ENCODE measurements at places on chromosomes 7 and 10.

DNA sequence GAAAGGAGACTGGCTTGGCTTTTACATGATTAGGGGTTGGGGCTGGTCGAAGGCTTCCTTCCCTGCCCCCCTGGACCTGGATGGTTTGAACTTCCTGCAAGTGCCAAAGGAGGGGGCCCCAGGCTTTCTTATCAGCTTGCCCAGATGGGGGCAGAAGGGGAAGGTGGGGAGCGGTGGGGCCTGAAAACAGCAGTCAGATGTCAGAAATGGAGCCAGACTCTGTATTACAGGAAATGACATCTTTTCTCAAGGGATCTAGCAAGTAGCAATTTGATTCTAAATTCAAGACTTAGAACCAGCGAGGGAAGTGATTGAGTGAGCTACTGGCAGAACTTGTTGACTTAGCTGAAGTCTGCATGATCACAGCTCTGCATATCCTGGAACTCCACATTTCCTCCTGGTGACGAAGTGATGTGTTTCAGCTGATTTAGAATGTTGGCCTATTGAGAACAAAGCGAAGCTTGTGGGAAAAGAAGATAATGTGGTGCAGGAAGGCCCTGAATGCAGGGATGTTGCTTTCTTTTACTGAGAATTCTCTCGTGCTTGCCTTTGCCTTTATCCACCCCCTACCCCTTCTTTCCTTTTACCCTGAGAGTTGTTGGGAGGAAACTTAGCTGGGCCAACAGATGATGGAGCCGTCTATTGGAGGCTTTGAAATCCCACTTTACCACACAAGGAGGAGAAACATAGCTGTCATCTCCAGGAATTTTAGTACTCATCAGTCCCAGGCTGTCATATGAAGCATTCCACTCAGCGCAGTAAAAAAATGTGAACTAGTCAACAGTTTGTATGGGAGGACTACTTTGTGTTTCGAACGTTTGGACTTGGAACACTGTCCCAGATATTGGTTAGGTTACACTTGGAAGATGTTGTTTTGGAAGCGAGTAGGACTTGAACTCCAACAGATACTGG is 43.2 kb downstream of the CCNY start:
- H3K4me3 ChIP-seq = no peak overlapping the region
- no peak overlapping the region for H3K27ac ChIP-seq
- H3K4me1 ChIP-seq = no peaks in the 10 kb centered on the region
- H3K36me3 ChIP-seq = no peaks in the 10 kb centered on the region
- DNase-seq = no peak
- no peaks in the 10 kb centered on the region for H3K27me3 ChIP-seq

DNA sequence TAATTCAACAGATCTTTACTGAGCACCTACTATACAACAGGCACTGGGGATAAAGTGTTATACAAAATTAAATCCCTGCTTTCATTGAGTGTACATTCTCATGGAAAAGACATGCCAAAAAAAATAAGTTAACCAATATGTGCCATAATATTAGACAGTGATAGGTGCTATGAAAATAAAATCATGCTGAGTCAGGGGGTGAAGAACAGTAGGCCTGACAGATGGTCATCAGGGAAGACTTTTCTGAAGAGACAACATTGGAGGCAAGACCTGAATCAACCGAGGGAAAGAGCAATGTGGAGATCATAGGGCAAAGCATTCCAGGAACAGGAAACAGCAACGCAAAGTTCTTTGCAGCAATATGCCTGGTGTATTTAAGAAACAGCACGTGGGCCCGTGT is 135.5 kb downstream of the C1GALT1 start:
- H3K27me3 ChIP-seq = no peaks in the 10 kb centered on the region
- no peak overlapping the region for H3K27ac ChIP-seq
- H3K4me1 ChIP-seq = no peaks in the 10 kb centered on the region
- no peak for DNase-seq

GRCh38 chr7:34552502-34552901 is 105.5 kb upstream of the NPSR1 start:
- H3K36me3 ChIP-seq = no peaks in the 10 kb centered on the region
- no peaks in the 10 kb centered on the region for H3K4me1 ChIP-seq
- H3K27ac ChIP-seq = no peak overlapping the region

GRCh38 chr7:20417260-20417659 is 86.6 kb downstream of the ITGB8 start:
- no peak for DNase-seq
- no peak overlapping the region for H3K27ac ChIP-seq
- H3K4me1 ChIP-seq = no peaks in the 10 kb centered on the region

- H3K36me3 ChIP-seq = no peaks in the 10 kb centered on the region
- H3K27ac ChIP-seq = no peak overlapping the region
- H3K4me1 ChIP-seq = no peaks in the 10 kb centered on the region
Observed at GRCh38 chr7:81232084-81232799, 313.4 kb upstream of the SEMA3C start.

DNA sequence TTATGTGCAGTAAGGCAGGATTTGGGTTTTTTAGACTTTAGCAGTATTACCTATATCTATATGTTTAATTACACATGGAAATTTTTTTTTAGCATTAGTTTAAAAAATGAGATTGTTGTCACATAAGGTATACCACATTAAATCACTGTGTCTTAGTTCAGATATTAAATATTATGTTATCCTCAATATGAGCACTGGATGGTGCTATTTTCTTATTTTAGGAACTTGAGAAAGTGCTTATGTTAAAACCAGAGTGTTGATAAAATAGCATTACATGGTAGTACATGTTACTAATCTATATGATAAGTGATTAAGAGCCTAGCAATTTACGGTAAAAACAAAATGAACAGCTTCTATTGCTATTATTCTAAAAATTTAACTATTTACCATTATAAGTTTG is 28.8 kb downstream of the MIOS start:
- H3K27me3 ChIP-seq = no peaks in the 10 kb centered on the region
- H3K4me1 ChIP-seq = no peaks in the 10 kb centered on the region
- no peaks in the 10 kb centered on the region for H3K36me3 ChIP-seq
- H3K4me3 ChIP-seq = no peak overlapping the region
- DNase-seq = no peak

DNA sequence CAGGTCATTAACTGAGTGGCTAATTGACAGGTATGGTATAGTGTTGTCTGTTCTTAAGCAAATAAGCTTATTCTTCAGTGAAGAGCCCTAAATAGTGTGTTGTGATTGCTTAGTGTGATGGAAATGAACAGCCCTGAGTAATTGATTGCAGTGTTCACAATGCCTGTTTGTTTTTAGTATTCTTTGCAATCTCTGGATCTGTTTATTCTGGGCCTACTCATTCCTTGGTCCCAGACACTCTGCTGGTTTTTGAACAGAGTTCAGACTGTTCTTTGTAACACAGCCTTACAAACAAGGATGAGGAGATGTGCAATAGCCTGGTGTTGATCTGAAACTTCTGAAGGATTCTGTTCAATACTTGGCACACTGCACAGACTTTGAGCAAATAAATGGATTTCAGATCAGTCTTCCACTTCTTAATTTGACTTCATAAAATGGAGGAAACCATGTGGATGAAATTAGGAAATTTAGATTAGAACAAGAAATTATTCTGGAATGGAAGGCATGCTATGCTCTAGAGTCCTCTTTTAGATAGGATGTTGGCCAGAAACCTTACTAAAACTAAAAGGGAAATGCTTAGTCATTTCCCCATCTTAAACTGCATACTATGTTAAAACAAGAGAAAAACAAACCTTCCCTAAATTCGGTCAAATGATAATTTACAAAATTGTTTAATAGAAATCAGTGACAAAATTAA is 444.2 kb upstream of the SEMA3D start:
- H3K27me3 ChIP-seq = no peaks in the 10 kb centered on the region
- no peaks in the 10 kb centered on the region for H3K4me1 ChIP-seq
- H3K4me3 ChIP-seq = no peak overlapping the region
- no peak overlapping the region for H3K27ac ChIP-seq
- DNase-seq = no peak
- no peaks in the 10 kb centered on the region for H3K36me3 ChIP-seq

GRCh38 chr7:134031835-134032617 is 95.1 kb upstream of the LRGUK start:
- no peaks in the 10 kb centered on the region for H3K36me3 ChIP-seq
- H3K27ac ChIP-seq = no peak overlapping the region
- H3K27me3 ChIP-seq = no peaks in the 10 kb centered on the region
- H3K4me1 ChIP-seq = no peaks in the 10 kb centered on the region

DNA sequence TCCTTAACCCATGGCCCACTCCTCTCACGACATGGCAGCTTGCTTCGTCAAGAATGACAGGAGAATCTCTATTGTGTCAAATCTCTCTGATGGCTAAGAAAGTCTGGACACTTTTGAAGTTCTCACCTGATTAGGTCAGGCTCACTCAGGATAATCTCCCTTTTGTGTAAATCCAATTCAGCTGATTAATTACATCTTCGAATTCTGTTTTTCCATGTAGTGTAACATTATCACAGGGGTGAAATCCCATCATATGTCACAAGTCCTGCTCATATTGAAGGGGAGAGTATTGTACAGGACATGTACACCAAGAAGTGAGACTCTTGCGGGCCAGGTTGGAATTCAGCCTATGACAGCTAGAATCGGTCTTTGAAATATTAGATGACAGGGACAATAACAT is 16.2 kb upstream of the OR6B1 start:
- no peaks in the 10 kb centered on the region for H3K27me3 ChIP-seq
- no peak overlapping the region for H3K4me3 ChIP-seq
- no peak overlapping the region for H3K27ac ChIP-seq
- no peaks in the 10 kb centered on the region for H3K4me1 ChIP-seq
- no peak for DNase-seq
